ENCODE measurements at places on chromosomes 12 and 14.

- peak; percentile 83 for DNase-seq
Measured at GRCh38 chr12:121443193-121443870, 43.4 kb downstream of the RNF34 start.

- no peak for DNase-seq
Measured at GRCh38 chr12:93536766-93537488, 35.5 kb upstream of the SOCS2 start.

- DNase-seq: peak; percentile 14
Measured at GRCh38 chr12:116002890-116003536, 274.5 kb downstream of the MED13L start.

- peak; percentile 33 for DNase-seq
Measured at GRCh38 chr12:85575120-85576096, 260.8 kb downstream of the RASSF9 start.

GRCh38 chr12:119748497-119748896 is 80.6 kb downstream of the PRKAB1 start:
- no peak for DNase-seq

DNA sequence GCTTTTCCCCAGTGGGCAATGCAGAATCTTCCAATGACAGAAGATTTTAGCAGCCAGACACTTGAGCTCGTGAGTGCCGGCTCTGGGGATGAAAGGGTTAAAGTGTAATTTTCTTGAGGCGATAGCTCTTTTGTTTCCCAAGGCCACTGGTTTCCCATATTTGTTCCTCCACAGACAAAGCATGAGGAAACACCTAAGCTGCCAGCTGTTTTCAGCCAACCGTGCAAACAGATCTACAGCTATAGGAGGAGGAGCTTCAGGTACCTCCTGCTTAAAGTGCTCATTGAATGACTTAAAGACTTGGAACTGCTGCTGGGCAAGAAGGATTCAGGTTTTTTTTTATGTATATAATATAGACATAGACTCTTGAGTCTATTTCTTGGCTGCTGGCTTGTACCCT is 1311.5 kb downstream of the TMEM121 start:
- DNase-seq: no peak

DNA sequence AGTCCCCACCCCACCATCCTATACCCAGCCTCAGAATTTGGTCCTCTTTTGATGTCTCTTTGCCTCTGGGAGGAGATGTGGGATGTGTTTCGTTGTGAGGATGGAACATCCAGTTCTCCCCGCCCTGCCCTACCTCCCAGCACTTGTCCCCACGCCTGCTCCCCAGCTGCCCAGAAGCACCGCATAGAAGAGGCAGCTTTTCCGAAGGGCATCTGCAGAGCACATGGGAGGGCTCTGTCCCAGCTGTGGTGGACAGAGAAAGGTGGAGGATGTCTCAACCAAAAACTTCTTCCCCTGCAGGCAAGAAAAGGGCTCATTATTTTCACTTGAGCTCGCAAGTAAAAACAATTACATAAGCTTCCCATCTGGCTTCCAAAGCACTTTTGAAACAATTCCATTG is 302.6 kb downstream of the PCNX1 start:
- DNase-seq: no peak

- peak; percentile 33 for DNase-seq
Measured at GRCh38 chr14:103136388-103137271, 13.4 kb downstream of the TNFAIP2 start.

- no peak for DNase-seq
Measured at GRCh38 chr14:103073876-103074728, 9.9 kb upstream of the LBHD2 start.

DNA sequence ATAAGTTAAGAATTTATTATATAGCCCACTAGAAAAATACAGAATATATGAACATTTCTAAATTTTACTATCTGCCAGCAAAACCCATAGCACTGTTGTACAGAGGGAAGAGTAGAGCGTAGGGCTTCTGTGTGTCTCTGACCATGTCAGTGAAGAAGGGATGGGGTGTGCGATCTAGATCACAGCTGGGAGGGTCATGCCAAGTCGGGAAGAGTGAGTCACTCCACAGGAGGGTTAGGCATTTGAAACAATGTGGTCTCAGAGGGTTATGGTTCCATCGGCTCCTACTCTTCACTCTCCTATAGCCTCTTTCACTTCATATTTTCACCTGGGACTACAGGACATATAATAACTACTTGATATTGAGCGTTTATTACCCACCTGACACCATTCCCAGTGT is 185.1 kb upstream of the DDHD1 start:
- no peak for DNase-seq

GRCh38 chr12:111222027-111222414 is 146.9 kb downstream of the PHETA1 start:
- DNase-seq: no peak

DNA sequence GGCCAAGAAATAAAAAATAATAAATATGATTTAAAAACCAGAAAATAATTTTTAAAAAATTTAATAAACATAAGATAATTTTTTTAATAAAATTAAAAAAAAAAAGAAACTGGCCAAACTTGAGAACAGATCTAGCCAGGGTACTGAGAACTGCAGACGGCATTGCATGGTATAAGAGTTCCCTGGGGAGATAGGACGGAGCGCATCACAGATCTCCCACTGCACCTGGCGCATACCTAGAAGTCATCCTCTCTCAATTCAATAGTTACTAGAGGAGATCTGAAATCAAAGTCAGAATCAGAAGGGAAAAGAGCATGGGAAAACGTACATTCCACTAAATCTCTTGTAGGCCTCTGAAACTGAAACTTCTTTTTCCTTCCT is 58.9 kb upstream of the BCL2L14 start:
- no peak for DNase-seq

GRCh38 chr14:75333606-75334548 is 55.2 kb downstream of the FOS start:
- peak; percentile 79 for DNase-seq

DNA sequence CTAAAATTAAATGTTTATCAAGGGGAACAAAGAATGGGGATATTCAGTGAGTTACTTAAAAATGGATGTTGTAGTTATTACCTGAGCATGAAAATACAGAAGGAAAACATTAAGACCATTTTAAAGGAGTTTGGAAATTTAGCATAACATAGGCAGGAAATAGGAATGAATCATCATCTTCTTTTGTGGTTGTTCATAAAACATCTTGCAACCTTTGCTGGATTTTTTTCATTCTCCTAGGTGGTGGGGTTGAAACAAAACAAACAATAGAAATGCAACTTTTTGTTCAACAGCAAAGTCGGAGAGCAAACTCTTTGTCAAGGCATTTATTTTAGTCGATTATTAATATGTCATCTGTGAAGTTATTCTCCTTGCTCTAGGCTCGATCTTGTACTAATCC is 275.1 kb downstream of the IPO8 start:
- DNase-seq: no peak

GRCh38 chr12:51868821-51869495 is 18.9 kb upstream of the ANKRD33 start:
- no peak for DNase-seq

DNA sequence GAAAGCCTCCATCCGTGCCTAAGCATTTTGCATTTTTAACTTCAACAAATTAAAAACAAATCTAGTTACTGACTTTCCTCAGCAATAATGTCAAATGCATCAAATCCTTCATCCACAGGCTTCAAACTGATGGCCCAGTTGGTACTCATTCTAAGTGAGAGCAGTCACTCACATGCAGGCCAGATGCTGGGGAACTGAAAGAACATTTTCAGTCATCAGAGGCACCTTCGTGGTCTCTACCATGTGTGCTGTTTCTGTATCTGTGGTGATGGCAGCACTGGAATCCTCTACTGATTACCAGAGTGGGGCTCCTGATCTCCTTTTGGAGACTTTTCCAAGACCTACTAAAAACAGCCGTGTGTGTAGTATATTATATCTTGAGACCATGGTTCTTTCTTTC is 145.2 kb downstream of the PRIMA1 start:
- DNase-seq: no peak

DNA sequence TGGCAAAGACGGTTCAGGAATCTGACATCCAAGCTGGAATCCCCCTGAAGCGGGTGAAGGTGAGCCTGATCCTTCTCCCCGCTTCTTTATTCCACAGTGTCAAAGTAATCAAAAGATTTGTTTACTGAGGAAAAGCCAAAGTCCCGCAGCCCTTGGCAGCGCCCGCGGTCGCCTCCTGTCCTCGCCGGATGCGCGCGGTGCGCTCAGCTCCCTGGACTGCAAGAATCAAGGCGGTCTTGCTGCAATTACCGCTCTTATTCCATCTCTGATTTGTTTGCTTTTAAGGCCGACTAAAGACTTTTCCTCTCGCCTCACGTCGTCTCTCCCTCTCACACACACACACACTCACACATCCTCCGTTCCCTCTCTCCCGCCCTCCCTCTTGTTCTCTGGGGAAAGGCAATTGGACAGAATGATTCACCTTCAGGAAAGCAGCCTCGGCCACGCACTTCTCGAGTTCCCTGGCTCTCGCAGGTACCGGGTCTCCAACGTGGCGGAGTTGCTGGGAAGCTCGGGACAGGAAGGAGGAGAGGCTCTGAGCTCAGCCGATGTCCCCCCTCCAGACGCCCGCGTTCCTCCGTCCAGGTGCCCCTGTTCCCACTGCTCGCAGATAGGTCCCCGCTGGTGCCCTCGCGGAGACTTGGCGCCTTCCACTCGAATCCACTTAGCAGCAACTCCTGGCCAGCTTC is 68.6 kb upstream of the USP15 start:
- no peak for DNase-seq

- peak; percentile 14 for DNase-seq
Measured at GRCh38 chr12:28456934-28457710, 266.9 kb downstream of the CCDC91 start.

GRCh38 chr12:10771132-10771733 is 31.2 kb downstream of the TAS2R7 start:
- peak; percentile 6 for DNase-seq

GRCh38 chr14:48527832-48528231 is 852.4 kb upstream of the MDGA2 start:
- no peak for DNase-seq

DNA sequence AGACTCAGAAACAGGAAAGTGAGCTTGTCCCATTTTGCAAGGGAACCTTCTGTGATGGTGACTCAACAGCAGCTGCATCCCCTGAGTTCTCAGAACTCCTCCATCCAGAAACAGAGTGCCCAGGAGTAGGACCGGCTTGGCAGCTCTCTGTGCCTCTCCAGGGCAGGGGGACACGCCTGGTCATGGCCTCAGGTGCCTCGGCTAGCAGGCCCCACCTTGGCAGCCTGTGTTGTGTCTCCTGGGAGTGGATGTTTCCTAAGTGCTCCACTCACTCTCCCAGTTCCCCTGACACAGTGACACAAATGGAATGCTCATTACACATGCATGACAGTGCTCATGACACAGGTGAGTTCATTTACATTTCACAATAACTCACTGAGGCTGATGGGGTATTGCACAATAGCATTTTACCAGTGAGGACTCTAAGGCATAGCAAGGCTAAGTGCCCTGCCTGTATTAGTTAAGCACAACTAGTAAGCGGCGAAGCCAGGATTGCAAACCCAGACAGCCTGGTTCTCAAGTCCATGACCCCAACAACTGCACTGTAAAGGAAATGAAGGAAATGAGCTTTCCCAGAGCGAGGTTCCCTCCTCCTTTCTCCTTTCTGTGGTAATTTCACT is 47.4 kb downstream of the CALM1 start:
- peak; percentile 25 for DNase-seq

GRCh38 chr12:63985456-63985855 is 141.0 kb downstream of the SRGAP1 start:
- DNase-seq: no peak

DNA sequence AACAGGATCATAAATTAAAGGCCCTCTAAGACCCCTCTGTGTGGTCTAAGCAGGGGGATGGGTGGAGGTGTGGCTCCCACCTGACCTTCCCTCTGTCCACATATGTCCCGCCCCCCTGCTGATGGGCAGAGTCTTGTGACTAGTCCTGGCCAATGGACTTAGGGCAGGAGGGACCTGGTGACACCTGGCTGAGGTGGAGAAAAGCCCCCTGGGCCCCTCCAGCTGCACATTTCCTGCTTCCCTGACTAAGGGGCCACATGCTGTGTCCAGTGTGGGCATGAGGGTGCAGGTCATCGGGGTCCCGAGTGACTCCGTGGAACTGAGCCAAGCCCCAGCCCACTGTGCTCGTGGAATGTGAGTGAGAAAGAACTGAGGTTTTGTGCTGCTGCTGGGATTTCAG is 254.7 kb downstream of the ADGRD1 start:
- no peak for DNase-seq

GRCh38 chr14:63200035-63200740 is 4.1 kb upstream of the RHOJ start:
- DNase-seq: no peak

GRCh38 chr12:43805149-43805859 is 813 bp downstream of the TWF1 start:
- no peak for DNase-seq

DNA sequence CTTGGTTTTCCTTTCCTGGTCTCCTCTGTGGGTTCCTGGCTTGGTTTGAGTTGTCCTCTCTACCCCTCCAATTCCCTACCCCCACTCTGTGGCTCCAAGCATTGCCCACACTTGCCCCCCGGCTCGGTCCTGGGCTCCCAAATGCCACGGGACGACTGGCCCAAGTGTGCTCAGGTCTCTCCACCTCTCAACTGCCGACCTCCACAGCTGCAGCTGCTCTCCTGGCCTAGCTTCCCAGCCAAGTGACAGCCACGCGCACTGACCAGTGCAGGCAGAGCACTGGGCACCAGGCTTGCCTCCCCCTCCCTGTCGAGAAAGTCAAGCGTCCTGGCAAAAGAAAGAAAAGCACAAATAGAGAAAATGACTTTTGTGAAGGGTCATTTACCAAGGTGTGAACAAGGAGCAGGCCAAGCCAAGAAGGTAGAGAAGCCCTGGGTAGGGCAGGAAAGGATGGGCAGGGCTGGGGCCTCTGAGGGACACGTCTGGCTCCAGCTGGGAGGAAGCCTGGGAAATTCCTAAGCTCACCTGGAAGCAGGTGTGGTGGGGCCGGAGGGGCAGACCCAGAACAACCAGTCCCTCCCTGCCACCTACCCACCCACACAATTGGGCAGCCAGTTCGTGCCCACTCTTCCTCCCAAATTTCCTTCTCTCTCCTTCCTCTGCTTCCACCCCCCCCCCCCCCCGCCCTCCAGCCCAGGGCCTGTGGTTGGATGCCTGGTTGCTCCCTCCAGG is 1.8 kb upstream of the CEP170B start:
- no peak for DNase-seq

- no peak for DNase-seq
Measured at GRCh38 chr12:83010169-83010804, 323.6 kb downstream of the TMTC2 start.

DNA sequence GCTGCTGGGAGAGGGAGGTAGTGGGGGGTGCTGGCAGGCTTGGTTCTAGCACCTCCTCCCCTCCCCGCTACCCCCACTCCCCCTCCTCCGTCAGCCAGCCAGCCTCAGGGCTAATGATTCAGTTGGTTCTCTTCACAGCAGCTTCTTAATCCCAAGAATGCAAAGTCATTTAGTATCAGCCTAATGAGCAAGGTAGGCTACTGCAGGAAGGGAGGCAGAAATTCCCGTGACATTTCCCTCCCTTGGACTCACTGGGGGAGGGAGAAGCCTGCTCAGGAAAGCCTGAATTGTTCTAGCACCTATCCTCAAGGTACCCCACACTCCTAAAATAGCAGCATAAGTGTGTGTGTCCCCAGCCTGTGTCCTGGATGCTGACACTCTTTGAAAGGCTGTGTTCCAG is 29.8 kb downstream of the ITPK1 start:
- DNase-seq: no peak

GRCh38 chr12:32785557-32785956 is 29.9 kb upstream of the YARS2 start:
- DNase-seq: no peak

- peak; percentile 26 for DNase-seq
Measured at GRCh38 chr12:98227162-98227561, 288.2 kb upstream of the TMPO start.

Data from inflammatory macrophage (primary cell).